ENCODE measurements at places on chromosomes 12 and 14.

GRCh38 chr14:61476105-61476753 is 154.8 kb downstream of the PRKCH start:
- DNase-seq, result no peak

GRCh38 chr14:36591482-36591881 is 9.1 kb upstream of the NKX2-8 start:
- DNase-seq, result no peak

DNA sequence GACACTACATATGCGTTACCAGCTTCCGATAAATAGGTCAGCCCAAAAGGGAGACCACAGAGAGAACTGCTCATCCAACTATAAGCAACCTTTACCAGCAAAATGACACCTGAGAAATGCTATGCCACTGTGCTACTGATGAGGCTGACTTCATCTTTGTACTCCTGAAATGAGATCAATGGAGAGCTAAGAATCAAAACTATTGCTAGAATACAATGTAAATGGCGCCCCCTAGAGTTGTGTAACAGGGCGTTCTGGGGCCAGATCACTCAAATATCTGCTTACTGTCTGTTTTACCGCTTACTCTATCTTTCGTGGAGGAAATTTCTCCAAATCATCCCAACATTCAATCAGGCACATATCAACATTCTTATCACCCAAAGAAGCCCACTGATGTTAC is 4.6 kb downstream of the ZNF384 start:
- DNase-seq, result no peak

GRCh38 chr12:62977418-62977817 is 42.5 kb upstream of the PPM1H start:
- DNase-seq, result no peak

DNA sequence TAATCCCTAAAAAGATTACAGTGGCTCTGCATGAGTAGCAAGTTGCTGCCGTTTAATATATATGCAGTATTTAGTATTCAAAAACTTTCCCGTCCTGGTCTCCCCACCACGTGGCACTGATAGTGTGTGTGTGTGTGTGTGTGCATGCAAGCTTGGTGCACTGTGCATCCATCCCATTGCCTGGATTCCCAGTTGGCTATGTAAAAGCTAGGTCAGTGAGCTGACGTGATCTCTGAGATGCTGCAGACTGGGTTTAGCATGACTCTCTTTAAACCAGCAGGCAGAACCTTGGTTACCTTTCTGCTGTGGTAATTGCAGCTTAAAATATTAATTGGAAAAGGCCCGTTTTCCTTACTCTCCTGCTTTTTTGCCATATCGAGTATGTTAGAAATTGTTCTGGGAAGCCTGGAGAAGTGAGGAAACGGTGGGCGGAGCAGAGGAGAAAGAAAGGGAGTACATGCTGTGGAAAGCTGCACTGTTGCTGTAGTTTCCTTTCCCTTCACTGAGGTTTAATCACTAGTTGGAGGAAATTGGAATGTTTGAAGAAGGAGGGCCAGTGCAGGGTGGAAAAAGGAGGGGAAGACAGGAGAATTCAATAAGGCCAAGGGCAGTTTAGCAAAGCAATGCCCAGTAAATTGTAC is 4.0 kb upstream of the CNTN1 start:
- no peak for DNase-seq

DNA sequence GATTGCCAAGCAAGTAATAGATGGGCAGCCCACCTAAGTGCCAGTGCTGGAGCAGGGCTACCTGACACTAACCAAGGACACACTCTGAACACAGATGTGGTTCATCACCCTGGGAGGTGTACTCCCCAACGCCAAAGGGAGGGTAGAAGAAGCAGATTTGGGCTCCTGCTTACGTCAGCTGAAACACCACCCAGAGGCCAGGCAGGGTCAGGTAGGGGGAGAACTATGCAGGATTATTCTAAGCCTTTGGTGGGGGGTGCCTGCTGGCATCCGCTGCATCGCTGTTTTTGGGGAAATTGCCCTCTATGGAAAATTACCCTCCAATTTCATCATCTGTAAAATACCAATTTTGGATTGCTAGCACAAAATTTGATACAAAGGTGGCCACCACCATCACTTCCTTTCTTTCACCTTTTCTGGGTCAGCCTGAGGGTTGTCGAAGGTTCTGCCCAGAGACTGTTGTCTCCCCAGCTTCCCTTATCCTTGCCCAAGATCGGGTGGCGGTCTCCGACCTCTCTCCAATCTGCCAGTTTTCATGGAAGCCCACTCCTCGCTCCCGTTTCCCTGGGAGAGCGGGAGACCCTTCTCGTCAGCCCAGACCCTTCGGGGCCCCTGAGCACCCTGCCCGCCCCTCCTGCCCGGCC is 535 bp downstream of the BIN2 start:
- no peak for DNase-seq

- no peak for DNase-seq
These were observed 77.5 kb downstream of the TGFB3 start for GRCh38 chr14:75904311-75904710.

- no peak for DNase-seq
These were observed 244.6 kb upstream of the MDGA2 start for GRCh38 chr14:47919997-47920396.

- no peak for DNase-seq
These were observed 12.8 kb downstream of the ZFHX2 start for GRCh38 chr14:23538785-23539184.

GRCh38 chr14:78524196-78524595 is 354.0 kb downstream of the NRXN3 start:
- no peak for DNase-seq

- no peak for DNase-seq
These were observed 1.6 kb upstream of the CDH24 start for GRCh38 chr14:23058654-23059504.

DNA sequence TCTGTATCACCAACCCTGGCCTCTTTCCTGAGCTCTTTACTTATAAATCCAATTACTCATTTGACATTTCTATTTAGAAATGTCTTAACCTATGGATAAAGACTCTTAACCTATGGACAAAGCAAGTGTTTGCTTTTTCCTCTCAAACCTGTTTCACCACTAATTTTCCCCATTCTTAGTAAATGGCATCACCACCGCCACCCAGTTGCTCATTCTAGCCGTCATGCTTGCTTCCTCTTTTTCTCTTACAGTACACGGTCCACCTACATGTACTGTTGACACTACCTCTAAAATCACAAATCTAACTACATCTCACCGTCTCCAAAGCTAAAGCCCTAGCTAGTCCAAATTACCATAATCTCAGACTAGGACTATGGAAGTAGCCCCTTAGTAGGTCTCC is 60.0 kb downstream of the CAPS2 start:
- DNase-seq, result no peak

GRCh38 chr12:52023976-52024688 is 17.4 kb downstream of the TAMALIN start:
- no peak for DNase-seq

- no peak for DNase-seq
These were observed 19.6 kb upstream of the TRAF3 start for GRCh38 chr14:102757646-102758045.

DNA sequence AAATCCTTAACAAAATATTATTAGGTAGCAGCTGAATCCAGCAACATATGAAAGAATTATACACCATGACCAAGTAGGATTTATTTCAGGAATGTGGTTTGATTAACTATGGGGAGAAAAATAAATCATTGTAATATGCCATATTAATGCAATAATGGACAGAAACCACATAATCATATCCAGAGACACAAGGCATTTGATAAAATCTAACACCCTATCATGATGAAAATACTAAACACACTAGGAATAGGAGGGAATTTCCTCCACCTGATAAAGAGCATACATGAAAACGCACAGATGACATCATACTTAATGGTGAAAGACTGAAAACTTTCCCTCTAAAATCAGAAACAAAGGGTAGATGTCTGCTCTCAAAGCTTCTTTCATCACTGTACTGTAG is 238.9 kb downstream of the PHLDA1 start:
- DNase-seq, result no peak
